Activated CD4-positive, CD25-positive, alpha-beta regulatory T cell treated with anti-CD3 and anti-CD28 coated beads, Interleukin-2, amount 50 U/mL, for 72 hours (primary cell): ENCODE measurements at places on chromosomes 11 and 22.

DNA sequence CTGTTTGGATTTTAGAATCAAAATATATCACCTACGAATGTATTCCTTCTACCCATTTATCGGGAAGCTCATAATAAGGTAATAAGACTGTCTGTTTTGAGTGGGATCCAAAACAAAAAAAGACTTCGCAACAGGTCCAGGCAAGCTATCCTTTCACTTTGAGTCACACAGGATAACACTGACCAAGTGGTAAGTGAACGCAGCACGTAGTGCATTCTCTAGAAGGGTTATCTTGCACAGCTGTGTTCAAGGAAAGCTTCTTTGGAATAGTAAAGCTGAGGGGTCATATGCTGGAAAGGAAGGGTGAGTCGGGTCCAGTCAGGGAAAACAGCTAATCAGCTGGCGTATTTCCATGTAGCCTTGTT lies 22.3 kb upstream of the NRGN start:
- DNase-seq: no peak

- DNase-seq: no peak
These were observed 51.7 kb downstream of the BARX2 start for GRCh38 chr11:129427376-129427775.

DNA sequence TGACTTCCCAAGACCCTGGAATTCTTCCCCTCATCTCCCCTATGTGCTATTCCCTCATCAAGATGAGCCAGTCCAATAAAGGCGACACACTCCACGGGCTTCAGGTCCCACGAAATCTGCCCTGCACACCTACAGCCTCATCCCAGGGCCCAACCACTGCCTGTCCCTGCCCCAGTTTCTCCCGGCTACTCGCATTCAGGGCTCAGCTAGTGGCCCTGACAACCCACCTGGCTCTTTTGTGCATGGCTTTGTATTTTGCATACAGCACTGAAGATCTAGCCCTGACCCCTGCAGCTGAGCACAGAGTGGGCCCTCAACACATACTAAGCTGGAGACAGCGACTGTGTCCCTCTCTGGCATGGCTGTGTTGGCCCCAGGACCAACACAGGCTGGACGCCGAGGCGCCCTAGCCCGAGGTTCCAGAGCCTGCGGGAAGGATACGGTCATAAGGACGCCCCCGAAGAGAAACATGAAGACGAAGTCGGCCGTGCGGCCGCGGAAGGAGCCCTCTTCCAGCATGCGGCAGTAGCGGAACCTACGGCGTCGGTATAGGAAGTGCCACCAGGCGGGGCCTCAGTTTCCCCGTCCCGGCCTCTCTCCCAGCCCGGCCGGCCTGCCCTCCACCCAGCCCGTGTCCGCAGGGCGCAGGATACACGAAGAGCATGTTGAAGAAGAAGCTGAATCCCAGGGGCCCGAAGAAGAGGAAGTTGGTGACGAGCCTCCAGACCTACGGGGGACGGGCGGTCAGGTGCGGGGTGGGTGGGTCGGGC lies 710 bp downstream of the DERL3 start:
- DNase-seq: no peak

- no peak for DNase-seq
These were observed 892.4 kb downstream of the KCNA4 start for GRCh38 chr11:29124470-29124869.

DNA sequence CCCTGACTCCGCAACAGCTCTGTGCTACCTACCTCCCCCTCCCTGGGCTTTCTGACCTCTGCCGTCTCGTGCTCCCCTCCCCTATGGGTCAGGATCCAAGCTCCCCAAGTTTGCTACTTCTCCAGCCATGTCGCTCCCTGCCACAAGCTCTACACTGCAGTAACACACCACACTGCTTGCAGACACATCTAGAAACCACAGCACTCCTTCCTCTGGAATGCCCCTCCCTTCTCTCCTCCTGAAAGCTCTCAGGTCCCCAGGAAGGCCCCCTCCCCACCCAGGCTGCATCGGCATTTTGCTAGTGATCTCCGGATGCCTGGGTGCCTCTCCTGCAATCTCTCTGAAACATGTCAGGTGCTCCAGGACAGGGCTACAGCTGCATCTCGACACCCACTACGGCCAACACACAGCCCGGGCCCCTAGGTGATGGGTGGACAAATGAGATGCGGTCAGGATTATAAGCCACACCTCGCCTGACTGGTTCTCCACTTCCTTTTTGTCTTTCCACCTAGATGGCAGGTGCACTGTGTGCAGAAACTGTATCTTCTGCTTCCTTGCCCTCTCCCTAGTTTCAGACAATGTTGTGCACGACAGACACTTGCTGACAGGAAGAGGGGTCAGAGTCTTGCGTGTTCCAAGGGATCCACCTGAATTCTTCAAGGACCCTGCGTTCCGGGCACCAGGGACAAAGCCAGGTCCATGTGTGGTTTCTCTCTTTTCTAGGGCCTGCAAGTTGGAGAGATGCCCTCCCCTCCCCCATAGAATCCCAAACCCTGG lies 22.9 kb downstream of the RPUSD4 start:
- no peak for DNase-seq

DNA sequence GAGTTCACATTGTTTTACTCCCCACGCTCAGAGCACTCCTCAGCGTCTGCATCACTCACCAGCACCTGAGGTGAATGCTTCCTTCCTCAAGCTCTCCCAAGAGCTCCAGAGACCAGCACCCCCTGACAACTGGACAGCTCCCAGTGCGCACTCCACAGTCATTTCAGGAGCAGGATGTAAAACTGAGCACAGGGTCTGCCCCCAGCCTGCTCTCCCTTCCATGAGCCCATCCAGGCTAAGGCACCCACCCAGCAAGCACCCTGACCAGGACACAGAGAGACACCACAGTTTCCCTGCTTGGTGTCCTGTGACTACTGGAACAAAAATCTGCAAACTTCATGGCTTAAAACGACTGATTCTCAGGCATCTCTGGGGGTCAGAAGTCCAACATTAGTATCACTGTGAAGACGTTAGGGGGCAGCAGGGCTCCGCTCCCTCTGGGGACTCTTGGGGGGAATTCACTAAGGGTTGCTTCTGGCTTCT lies 3.3 kb downstream of the SCGB1D2 start:
- DNase-seq: no peak

DNA sequence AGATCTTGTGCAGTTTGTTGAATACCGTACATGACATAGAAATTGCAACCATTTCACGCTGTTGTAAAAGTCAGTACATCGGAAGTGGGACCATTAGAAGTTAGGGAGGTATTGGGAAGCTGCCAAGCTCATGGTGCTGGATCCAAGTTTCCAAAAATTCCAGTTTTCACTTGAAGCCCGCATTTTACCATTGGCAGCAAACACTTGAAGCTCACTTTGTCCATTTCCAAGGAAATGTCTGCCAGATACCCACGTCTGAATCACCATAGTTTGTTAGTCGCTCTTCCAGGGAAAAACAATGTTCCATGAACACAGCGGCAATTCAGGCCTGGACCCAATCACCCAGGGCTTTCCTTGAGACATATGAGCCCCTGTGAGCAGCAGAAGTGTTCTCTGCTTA lies 22.6 kb upstream of the PARVB start:
- no peak for DNase-seq

GRCh38 chr11:10192036-10192435 lies 102.0 kb downstream of the SBF2 start:
- DNase-seq: no peak

DNA sequence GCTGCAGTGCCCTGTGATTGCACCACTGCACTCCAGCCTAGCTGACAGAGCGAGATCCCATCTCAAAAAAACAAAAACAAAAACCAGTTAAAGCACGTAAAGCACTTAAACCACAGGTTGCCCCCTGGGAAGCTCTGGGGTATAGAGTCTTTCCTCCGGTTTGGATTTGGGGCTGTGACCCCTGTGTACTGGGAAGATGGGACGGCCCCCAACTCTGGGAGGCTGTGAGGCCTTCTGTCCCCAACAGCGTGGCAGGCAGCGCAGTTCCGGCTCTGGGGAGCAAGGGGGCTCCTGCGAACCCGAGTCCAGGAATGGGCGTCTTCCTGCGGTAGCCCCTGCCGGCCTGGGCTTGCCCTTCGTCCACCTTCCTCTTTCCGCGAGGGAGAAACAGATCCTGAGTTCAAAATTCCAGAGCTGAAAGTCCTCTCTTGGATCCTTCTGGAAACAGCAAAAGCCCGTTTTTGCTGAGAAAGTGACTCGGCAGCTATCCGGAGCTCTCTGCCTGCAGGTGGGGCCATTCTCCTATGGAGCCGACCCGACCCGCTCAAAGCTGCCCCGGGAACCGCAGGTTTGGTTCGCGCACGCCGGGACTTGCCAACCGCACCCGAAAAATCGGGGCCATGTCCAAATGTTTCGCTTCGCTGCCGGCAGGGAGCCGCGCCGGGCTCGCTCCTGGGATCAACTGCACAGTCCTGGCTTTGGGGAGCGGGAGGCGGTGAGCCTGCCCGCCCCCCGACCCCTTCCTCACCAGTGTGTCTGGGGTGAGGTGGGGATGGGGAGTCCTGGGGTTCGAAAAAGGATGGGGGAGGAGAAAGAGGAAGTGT lies 36.3 kb upstream of the POLA2 start:
- no peak for DNase-seq

- DNase-seq: no peak
These were observed 192.0 kb downstream of the GRIK4 start for GRCh38 chr11:120703358-120704152.

- DNase-seq: no peak
These were observed 280.5 kb downstream of the TBC1D22A start for GRCh38 chr22:47042861-47043496.

DNA sequence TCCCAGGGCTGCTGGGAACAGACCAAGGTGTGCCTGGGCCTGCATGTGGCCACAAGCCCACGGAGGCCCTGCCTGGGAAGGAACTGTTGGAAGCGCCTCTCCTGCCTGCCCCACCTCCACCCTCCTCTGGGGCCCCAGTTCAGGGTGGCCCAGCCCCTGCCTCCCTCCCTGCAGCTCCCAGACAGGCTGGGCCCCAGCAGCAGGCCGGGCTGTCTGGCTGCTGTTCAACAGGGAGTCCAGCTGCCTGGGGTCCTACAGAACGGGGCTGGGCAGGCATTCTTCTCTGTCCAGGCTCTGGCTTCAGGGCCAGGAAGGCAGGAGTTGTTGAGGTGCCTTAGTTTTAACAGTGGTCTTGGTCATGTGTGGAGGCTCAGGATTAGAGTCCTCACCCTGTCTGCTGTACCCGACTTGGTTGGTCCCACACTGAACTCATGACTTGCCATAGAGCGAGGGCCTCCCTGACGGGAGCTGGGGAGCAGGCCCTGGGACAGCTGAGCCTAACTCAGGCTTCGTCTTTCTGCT lies 11.8 kb downstream of the PRDM11 start:
- DNase-seq: no peak

DNA sequence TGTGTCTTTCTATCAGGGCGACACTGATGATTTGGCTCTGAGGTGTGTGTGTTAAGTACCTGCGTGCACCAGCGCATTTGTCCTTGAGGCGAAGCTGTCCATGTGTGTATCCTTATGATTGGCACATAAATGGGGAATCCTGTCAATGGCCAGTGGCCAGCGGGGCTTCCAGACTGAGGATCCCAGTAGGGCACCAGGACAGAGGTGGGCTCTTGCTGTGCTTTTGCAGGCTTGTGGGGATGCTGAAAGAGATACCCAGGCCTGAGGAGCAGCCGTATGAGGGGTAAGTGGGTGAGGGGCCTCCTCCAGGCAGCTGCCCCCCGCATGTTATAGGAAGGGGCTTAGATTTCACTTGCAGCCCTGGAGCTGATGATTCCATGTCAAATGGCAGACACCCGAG lies 156.8 kb downstream of the ST3GAL4 start:
- no peak for DNase-seq

GRCh38 chr11:116891746-116892145 lies 54.3 kb upstream of the APOA1 start:
- DNase-seq: no peak
